Activated CD8-positive, alpha-beta memory T cell treated with anti-CD3 and anti-CD28 coated beads, Interleukin-2, amount 10 ng/mL, durations not matched to agents 7 days and 5 days (primary cell): ENCODE measurements at places on chromosomes 4 and X. TPM values are rescaled to one million over a fixed set of nuclear protein-coding genes. Genes with fewer than 3 reads are reported as not detected.
A peak's percentile ranks its signal among the peaks of the same experiment; 100 is the strongest.

GRCh38 chr4:108334031-108334430 lies 165.3 kb upstream of the LEF1 start:
- no peak for DNase-seq

GRCh38 chr4:76011700-76012387 lies 4.5 kb upstream of the CXCL9 start:
- no peak for DNase-seq

DNA sequence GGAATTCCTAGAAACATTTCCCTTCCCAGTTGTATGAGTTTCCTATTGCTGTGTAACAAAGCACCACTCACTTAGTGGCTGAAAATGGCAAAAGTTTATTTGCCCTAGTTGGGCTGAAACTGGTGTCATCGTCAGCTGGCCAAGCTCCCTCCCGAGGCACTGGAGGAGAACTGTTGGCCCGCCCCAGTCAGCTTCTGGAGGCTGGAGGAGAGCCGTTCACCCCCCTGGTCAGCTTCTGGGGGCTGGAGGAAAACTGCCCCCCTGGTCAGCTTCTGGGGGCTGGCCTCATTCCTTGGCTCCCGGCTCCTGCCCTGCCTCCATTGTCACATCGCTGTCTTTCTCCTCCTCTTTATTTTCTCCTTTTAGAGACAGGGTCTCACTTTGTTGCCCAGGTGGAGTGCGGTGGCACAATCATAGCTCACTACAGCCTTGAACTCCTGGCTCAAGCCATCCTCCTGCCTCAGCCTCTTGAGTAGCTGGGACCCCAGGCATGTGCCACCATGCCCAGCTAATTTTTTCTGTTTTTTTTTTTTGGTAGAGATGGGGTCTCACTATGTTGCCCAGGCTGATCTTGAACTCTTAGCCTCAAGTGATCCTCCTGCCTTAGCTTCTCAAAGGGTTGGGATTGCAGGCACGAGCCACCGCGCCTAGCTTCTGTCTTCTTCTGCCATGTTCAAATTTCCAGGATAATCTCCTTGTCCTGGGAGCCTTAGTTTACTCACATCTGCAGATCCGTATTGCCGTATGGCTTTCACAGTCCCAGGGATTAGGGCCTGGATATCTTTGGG lies 3.2 kb downstream of the RGS12 start:
- peak; percentile 26 for DNase-seq

- peak; percentile 61 for DNase-seq
These were observed 527 bp downstream of the NOA1 start for GRCh38 chr4:56976837-56977320.

DNA sequence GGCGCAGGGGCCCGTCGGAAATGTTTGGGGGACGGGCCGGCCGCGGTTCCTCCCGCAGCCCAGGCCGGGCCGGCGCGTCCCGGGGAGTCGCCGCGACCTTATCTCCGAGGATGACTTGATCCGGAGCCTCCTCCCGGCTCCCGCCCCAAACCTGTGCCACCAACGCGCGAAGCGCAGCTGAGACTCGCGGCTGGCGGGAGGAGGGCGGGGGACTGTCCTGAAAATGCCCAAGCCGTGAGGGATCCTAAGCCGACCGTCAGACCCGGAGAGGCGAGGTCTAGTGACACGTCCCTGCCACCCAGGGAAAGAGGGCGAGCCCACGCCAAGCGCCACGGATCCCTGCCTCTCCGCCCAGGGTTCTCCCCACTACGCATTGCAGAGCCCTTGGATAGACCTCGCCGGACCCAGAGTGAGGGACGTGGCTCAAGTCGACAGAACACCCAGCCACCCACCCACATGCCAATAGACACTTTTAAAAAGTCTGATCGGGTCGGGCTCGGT lies 26.9 kb downstream of the UTP14A start:
- DNase-seq: no peak

GRCh38 chrX:104695593-104695992 lies 129.6 kb downstream of the IL1RAPL2 start:
- no peak for DNase-seq

GRCh38 chr4:161522031-161522430 lies 641.8 kb downstream of the FSTL5 start:
- no peak for DNase-seq

- DNase-seq: no peak
These were observed 144.9 kb downstream of the POLA1 start for GRCh38 chrX:24838629-24839028.

Gene SHOX
- not detected for total RNA-seq

Gene ANOS1
- not detected for total RNA-seq

Gene NIPAL1
- total RNA-seq: 0.35 TPM

Gene SLC10A6
- total RNA-seq: not detected
